ENCODE measurements at places on chromosomes 11 and 22.

DNA sequence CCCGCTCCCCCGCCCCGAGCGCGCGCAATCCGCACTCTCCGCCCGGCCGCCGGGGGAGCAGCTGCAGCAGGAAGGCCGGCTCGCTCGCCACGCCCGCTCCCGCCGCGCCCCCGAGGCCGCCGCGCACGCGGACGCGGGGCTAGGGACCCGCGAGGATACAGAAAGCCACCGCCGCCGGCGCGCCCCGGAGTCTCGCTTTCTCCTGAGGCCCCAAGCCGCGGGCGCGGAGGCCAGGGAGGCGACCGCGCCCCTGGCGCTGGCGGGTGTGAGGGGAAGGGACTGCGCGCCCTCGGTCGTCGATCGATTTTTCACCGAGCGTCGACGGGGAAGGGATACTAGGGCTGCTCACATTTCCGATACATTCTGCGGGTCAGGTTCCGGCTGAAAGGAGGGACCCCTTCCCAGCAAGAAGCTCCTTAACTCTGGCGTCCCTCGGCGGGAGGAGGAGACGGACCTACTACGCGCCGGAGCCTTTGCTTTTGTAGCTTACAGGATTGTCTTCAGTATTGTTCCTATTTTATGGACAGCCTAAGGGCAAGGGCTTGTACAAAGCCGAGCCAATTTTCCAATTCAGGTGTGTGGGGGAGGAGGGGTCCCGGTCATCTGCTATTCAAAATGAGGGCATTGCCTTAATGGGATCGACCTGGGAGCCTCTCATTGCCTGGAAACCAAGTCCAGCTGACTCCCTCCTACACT lies 416 bp upstream of the GAB2 start:
- DNase-seq = peak; percentile 60

GRCh38 chr11:114775875-114776621 lies 97.7 kb downstream of the NXPE2 start:
- DNase-seq = no peak

DNA sequence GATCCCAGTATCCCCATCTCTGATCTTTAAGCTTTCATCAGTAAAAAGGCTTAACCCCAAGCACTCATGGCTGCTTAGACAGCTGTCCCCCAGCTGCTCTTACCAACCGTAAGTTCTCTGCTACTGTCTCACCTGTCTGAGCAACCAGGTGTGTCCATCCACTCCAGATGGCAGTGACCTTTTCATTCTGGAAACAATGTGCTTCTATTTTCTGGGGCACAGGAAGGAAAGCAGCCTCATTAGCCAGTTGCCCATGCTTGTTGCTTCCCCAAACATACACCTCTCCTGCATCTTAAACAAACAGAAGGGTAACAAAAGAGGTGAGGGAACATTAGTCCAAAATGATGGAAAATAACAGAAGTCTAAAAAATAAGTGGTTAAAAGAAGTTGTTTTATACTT lies 24.4 kb downstream of the SERGEF start:
- DNase-seq = no peak

DNA sequence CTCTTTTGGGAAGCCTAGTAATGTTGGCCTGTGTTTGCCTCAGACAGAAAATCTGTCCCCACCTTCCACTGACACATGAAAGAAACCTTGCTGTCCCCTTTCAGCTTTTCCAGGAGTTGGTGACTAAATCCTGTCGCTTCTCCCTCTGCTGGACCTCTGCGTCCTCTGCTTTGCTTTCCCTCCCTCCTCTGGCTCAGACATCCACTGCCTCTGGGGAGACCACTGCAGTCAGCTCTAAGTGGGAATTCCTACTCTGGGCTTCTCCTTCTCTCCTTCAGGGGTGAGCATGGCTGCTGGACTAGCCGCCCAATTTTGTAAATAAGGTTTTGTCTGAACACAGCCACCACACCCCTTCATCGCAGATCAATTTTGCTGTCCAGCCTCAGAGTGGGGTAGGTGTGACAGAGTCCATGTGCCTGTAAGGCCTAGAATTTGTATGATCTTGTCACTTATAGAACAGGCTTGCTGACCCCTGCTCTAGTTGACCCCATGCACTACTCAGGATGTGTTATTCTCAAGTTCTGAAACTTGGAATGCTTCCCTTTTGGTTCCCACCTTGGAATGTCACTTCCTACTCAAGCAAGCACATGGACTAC lies 23.0 kb downstream of the LRRC74B start:
- DNase-seq = no peak

- no peak for DNase-seq
These were observed 16.4 kb upstream of the AMOTL1 start for GRCh38 chr11:94751786-94752185.

GRCh38 chr11:126518972-126519690 lies 163.6 kb downstream of the ST3GAL4 start:
- DNase-seq = no peak

- DNase-seq = no peak
These were observed 384.5 kb upstream of the KIRREL3 start for GRCh38 chr11:127385071-127385470.

GRCh38 chr11:131690362-131690761 lies 319.9 kb downstream of the NTM start:
- no peak for DNase-seq

- no peak for DNase-seq
These were observed 654.3 kb downstream of the NTM start for GRCh38 chr11:132024587-132025295.

DNA sequence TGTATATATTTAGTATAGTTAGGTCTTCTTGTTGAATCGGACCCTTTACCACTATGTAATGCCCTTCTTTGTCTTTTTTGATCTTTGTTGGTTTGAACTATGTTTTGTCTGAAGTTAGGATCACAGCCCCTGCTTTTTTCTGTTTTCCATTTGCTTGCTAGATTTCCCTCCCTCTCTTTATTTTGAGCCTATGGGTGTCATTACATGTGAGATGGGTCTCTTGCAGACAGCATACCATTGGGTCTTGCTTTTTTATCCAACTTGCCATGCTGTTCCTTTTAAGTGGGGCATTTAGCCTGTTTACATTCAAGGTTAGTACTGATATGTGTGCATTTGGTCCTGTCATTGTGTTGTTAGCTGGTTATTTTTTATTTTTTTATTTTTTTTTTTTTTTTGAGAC lies 224.6 kb downstream of the INSC start:
- no peak for DNase-seq

GRCh38 chr22:42439821-42440674 lies 7.8 kb upstream of the NFAM1 start:
- no peak for DNase-seq

DNA sequence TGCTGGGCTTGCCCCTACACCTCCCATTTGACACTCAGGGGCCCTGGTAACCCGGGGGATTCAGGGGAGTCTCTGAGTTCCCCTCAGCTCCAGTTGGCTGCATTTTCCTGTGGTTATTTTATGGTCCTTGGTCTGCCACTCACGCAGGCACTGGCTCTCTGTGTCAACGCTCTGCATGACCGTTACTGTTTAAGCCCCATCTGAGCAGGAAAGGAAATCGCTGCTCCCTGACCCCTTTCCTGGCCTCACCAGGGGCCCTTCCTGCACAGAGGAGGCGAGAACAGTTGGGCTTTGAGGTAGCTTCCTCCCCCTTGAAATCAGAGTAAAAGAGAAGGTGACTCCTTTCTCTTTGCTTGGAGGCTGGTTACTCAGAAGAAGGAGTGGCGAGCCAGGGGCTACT lies 2.4 kb downstream of the C1QTNF4 start:
- no peak for DNase-seq

DNA sequence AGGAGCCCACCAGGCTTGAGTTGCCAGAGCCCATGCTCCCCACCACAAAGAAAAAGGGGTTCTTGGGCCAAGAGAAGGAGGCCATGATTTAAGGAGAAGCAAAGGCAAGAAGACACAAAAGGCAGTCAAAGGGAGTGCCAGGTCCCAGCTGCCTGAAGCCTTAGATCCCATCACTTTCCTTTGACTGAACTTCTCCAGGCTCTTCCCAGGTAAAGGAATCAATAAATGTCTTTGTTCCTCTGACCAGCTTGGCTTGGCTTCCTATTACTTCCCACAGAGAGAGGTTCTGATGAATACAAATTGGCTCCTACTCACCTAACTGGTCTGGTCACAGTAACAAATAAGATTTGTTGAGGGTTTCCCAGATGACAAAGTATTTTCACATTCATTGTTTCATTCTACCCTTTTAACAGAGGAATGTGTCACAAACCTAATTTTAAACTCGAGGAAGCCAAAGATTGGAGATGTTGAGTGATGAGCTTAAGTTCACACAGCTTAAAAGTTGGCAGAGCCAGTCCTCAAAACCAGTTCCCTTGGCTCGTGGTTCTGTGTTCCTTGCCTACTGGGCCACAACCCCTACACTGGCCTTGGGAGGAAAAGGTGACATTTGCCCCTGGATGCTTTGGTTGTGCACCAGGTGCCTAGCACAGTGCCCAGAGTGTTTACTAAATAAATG lies 96.4 kb upstream of the SESN3 start:
- DNase-seq = no peak

DNA sequence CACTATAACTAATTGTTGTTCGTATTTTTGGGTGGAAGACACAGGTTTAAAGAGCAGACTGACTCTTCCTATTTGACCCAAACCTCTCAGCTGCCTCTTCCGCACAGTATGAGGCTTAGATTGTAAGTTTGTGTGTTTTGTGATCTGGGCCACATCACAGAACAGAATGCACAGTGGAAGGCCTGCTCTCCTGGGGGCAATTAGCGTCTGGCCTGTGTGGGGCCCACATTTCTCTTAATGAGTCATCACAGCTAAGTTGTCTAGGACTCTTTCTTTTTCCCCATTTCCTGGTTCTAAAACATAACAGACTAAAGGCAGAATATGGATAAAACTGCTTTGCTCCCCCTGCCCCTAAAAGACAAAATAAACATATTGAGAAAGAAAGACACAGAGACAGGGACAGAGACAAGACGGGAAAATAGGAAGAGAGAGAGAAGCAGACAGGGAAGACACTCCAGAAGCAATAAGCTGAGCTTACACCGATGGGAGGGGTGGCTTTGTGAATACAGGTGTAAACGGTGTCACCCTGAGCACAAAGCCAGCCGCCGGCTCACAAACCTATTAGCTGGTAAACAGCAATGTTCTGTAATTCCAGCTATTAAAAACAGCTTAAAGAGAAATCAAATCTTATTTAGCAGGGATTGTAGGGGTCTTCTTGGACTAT lies 127.4 kb upstream of the OPCML start:
- DNase-seq = no peak
